ENCODE measurements at places on chromosomes 2 and 18. TPM values are rescaled to one million over a fixed set of nuclear protein-coding genes. Genes with fewer than 3 reads are reported as not detected.

FMNL2 gene
- total RNA-seq: 15.8 TPM

ORMDL1 gene
- 64.2 TPM for total RNA-seq

UBXN2A gene
- total RNA-seq: 13.4 TPM

DNA sequence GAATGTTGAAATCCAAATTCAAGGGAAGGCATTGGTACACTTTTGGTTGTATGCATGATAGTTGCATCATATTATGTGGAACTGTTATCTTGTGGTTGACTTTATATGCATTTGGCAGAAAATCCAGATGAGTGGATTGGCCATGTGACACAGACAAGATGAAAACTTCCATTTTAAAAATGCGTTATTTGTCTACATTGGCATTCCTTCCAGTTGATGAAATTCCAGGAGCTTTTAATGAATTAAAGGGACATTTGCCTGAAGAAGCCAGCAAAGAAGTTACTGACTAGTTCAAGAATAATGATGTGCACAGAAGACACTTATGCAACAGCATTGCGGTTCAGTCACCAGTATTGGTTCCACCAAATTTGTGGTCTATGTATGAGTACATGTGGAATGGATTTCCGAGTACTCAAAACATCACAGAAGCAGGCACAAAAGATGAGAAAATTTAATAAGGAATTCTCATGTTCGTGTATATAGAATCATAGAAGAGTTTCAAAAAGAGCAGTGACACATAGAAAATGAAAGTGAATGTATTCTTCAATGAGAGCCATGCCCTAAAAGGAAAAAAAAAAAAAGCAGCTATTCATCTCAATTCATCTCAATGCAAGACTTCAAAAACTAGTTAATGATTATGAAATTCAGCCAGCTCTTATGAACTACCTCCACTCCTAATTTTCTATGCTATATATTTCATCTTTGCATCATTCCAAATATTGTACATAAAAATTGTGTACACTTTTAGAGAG, 232.1 kb downstream of the RBM43 start:
- no peaks in the 10 kb centered on the region for H3K36me3 ChIP-seq
- no peak overlapping the region for H3K4me3 ChIP-seq
- DNase-seq: no peak
- H3K27ac ChIP-seq: no peak overlapping the region
- no peaks in the 10 kb centered on the region for H3K27me3 ChIP-seq
- peaks cover 17% of the 10 kb centered on the region for H3K4me1 ChIP-seq

DNA sequence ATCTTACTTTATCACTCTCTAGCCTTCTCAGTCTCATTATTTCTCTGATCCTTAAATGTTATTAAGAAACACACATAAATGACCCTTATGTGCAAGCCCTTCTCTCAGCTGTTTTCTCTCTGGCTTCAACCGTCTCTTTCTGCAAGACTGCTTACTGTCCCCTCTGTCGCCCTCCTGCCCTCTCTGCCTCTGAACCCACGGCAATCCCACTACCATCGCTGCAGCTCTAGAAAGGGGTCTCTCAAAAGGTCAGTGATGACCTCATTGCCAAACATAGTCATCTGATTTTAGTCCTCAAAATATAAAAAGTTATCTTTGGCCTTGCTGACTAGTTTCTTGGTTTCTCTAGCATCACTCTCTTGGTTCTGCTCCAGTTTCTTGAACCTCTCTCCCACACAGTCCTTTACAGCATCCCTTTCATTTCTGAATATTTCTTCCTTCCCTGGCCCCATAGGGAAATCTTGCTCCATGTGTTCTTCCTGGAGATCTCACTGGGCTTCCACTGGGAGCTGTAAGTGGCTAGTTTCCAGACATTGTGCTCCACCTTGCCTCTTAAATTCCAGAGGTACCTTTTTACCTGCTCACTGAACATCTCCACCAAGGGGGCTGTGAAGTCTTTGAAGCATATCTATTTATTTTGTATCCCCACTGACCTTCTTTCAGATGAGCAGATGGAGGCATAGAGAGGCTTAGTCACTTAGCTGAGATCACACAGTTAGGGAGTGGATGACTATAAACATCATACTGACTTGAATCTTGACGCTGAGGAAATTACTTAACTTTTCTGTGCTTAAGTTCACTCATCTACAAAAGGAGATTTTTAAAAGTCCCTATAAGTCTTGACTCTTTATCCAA, 96.2 kb downstream of the PDE1A start:
- H3K36me3 ChIP-seq: no peaks in the 10 kb centered on the region
- DNase-seq: no peak
- no peak overlapping the region for H3K27ac ChIP-seq
- H3K4me1 ChIP-seq: no peaks in the 10 kb centered on the region
- H3K4me3 ChIP-seq: no peak overlapping the region
- H3K27me3 ChIP-seq: no peaks in the 10 kb centered on the region

- peak overlapping the region; percentile 70 for H3K4me3 ChIP-seq
- no peaks in the 10 kb centered on the region for H3K36me3 ChIP-seq
- no peak overlapping the region for H3K27ac ChIP-seq
- peaks cover 32% of the 10 kb centered on the region for H3K4me1 ChIP-seq
- H3K27me3 ChIP-seq: peaks cover 28% of the 10 kb centered on the region
- DNase-seq: peak; percentile 26
Measured at GRCh38 chr18:46335534-46336101, 231.4 kb downstream of the HAUS1 start.

GRCh38 chr2:215454519-215455246, 18.8 kb upstream of the FN1 start:
- H3K27me3 ChIP-seq: no peaks in the 10 kb centered on the region
- no peaks in the 10 kb centered on the region for H3K36me3 ChIP-seq
- H3K27ac ChIP-seq: no peak overlapping the region
- H3K4me3 ChIP-seq: no peak overlapping the region
- DNase-seq: no peak
- H3K4me1 ChIP-seq: no peaks in the 10 kb centered on the region

DNA sequence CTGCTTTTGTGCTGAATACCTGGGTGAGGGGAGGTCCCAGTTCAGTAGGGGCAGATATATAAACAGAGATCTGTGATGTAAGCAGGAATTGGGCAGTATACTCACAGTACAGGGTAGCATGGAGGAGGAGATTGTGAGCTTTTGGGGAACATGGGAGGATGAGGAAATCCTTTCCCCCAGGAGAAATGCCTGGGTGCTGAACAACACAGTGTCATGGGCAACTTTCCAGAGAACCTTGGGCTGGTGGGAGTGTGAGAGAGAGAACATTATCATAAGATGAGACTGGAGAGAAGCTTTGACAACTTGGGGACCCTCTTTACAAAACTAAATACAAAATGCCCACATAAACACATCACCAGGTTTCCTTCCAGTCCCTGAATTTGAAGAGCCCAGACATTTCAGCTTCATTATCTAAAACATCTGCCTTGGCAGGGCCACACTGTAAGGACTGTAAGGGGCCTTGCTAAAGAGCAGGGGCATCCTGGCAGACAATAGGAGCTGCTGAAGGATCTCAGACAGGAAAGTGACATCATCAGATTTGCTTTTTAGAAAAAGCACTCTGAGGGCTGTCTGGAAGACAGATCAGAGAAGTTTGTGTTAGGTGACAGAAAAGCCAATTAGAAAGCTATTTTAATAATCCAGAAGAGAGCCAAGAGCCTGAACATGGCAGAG, 303.1 kb upstream of the FBXO11 start:
- H3K36me3 ChIP-seq: no peaks in the 10 kb centered on the region
- no peak overlapping the region for H3K27ac ChIP-seq
- no peaks in the 10 kb centered on the region for H3K27me3 ChIP-seq
- no peak for DNase-seq
- H3K4me3 ChIP-seq: no peak overlapping the region

DNA sequence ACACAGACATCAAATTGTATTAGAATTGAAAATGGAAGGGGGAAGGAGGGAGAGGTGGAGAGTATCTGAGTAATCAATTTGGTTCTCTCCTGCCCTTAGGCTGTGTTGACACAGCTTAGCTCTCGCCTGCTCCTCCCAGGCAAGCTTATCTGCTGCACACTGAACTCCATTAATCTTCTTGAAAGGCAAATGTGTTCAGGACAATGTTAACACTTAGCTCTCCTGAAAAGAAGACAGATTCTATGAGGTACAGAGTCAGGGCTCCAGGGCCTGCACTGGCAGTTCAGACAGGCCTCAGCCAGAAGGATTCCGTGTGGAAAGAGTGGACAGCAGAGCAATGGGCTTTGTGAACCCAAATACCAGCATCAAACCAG, 430.0 kb upstream of the TNP1 start:
- no peak for DNase-seq
- H3K36me3 ChIP-seq: no peaks in the 10 kb centered on the region
- no peak overlapping the region for H3K27ac ChIP-seq
- H3K27me3 ChIP-seq: peaks cover 3% of the 10 kb centered on the region

DNA sequence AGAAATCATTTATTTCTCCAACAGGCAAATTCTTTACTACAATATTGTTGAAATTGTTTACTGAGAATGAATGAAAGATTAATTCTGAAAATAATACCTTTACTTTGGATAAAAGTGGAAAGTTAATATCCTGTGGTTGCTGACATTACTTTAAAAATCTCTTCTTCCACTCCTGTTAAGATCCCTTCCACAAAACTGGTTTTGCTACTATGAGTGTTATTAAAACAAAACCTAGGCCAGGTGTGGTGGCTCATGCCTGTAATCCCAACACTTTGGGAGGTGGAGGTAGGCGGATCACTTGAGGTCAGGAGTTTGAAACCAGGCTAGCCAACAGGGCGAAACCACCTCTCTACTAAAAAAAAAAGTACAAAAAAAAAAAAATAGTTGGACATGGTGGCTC, 123.9 kb upstream of the CCDC150 start:
- no peak overlapping the region for H3K4me3 ChIP-seq
- no peak for DNase-seq
- peaks cover 21% of the 10 kb centered on the region for H3K4me1 ChIP-seq
- no peak overlapping the region for H3K27ac ChIP-seq
- H3K36me3 ChIP-seq: no peaks in the 10 kb centered on the region
- no peaks in the 10 kb centered on the region for H3K27me3 ChIP-seq

DNA sequence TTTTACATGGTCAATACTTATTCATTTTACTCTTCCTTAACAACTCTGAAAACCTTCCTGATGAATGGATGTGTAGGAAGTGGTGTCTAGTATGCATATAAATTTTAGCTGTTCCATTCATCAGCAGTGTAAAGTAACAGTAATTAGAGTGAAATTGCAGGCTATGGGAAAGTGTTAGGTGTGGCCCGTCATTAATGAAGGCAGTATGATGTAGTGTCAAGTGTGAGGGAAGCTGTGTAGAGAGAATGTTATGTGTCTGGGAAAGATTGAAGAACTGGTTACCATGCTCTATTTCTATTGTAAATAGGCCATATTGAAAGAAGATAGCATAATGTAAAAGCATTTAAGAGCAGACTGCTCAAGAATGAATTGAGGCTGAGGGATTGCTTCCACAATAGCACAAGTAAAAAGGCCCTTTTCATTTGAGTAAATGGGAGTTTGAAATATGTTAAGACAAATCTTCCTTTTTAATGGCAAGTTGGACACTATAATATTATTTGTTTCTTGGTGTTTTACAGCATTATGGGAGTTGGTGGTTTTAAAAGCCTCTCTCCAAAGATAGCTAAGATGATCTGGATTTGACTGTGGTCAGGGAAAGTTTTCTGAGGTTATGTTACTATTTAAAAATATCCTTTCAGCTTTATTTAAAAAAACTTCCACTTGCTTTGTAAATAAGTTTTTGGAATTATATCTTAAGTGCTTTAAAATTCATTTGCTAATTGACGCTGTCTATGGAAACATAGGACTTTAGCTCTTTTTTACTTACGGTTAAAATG, 401.0 kb upstream of the ZEB2 start:
- H3K4me3 ChIP-seq: no peak overlapping the region
- H3K27ac ChIP-seq: no peak overlapping the region
- no peak for DNase-seq
- no peaks in the 10 kb centered on the region for H3K4me1 ChIP-seq
- H3K27me3 ChIP-seq: no peaks in the 10 kb centered on the region
- no peaks in the 10 kb centered on the region for H3K36me3 ChIP-seq

DNA sequence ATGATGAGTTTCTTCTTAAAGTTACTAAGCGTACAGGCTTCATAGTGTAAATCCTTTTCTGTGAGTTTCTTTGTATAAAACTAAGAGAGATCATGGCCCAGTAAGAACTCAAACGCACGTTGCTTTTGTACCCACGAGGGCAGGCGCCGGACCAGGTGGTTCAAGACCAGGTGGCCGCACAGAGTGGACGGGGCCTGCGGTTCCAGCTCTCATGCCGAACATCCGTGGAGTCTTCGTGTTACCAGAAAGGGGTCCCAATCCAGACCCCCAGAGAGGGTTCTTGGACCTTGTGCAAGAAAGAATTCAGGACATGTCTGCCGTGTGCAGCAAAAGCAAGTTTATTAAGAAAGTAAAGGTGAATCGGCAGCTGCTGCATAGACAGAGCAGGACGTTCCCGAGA, 53.0 kb downstream of the KCNG2 start:
- no peaks in the 10 kb centered on the region for H3K36me3 ChIP-seq
- peaks cover 6% of the 10 kb centered on the region for H3K27me3 ChIP-seq
- no peak overlapping the region for H3K27ac ChIP-seq
- no peaks in the 10 kb centered on the region for H3K4me1 ChIP-seq

DNA sequence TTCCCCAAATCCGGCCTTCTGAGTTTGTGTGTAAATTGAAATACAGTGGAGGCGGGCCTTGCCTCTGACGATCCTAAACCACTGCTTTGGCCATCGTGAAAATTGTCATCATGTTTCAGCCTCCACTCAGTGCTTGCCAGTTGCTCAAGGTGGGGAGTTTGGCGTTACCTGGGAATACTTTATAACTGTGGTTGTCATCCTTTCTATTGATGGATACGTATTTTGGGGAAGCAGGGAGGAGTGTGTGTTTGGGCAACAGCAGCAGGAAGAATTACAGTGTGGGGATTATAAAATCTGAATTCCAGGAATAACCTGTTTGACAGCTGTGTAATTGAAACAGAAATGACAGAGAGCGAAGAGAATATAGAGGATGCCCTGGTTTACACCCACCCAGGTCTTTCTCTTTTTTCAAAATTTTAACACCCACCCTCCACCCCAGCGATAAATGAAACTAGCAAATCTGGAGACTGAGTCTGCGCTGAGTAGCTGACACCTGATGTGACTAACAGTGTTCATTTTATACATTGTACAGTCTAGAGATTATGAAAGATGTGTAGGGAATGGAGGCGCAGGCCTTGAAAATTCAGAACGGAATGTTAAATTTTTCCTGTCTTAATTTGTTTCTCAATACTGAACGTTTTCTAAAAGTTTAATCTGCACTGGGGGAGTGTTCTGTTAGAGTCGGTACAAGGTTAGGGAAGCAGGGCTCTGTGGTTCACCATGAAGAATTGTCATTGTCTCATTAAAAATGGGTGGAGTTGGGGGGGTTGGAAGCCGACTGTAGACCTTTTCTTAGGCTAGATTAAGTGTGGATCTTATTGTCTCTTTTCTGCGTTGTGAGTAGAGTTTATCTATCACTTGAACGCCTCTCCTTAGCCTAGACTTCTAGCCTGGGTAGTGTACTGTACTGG, 1.6 kb downstream of the MAP4K4 start:
- no peaks in the 10 kb centered on the region for H3K27me3 ChIP-seq
- no peaks in the 10 kb centered on the region for H3K36me3 ChIP-seq
- peak overlapping the region; percentile 75 for H3K27ac ChIP-seq
- H3K4me3 ChIP-seq: peak overlapping the region; percentile 72
- H3K4me1 ChIP-seq: peaks cover 39% of the 10 kb centered on the region

Data from suprapubic skin (tissue), 4 donors.